ENCODE measurements at places on chromosomes 3 and 15.
A peak's percentile ranks its signal among the peaks of the same experiment; 100 is the strongest.

- DNase-seq = no peak
Observed at GRCh38 chr3:187811585-187812250, 66.5 kb upstream of the BCL6 start.

DNA sequence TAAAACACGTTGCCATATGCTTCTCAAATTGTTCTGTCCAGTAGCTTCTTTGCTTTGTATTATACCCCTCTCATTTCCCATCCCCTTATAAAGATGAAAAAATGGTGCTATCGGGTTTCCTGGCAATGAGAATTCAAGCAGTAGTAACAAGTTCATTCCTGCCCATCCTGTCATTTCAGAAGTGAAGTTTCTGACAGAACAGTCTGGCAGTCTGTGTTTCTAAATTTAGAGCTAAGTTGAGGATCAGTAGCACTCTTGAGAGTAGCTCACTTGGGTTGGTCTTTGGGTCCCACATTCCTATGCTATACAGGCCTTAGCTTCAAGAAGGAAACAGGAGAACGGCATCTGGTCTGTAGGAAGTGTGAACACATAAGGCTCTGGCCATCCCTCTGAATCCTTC is 134.6 kb downstream of the GHSR start:
- no peak for DNase-seq

DNA sequence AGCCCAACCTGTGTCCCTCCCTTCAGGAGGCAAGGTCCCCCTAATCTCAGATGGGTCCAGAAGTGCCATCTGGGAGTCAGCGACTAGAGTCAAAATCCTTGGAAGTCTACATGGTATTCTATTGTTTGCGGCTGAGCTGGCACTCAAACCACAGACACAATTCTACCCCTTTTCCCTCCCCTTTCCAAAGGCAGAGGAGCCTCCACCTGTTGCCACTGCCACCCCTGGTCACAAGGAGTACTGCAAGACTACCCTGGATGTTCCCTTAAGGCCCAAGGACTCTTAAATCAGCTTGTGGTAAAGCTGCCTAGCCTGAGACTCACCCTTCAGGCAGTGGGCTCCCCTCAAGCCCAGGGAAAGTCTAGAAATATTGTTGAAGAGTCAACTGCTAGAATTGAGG is 4.3 kb upstream of the OR5H6 start:
- DNase-seq = no peak

- no peak for DNase-seq
Observed at GRCh38 chr3:161349529-161350312, 21.6 kb downstream of the SPTSSB start.

DNA sequence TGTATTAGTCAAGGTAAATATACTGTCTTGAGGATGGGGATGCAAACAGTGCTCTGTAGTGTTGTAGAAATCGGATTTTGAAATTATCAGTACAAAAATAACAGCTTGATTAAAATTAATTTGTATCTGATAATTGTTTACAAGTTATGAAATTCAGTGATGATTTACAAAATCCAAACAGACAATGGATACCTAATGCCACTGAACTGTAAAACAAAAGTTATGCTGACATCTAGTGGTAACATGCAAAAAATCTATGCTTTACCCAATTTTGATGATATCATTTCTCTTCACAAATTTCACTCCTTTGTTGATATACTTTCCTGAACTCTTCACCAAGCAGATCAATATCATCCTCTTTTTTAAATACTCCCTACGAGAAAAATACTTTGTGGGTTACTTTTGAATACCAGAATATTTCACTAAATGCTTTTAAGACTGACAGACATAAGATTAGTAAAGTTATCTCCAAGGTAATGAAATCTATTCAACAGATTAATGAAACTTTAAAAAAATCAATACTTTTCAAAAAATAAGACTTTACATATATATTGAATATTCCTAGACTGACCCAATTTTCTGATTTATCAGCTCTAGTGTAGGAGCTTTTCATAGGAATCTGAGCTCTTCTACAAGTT is 36.0 kb downstream of the MNS1 start:
- peak; percentile 11 for DNase-seq

- no peak for DNase-seq
Observed at GRCh38 chr15:87167706-87168105, 1088.0 kb downstream of the AGBL1 start.

All from neural progenitor cell (in vitro differentiated cells).